ENCODE measurements at places on chromosomes 11 and 22.

- no peak for DNase-seq
Measured at GRCh38 chr11:34432822-34433221, 5.9 kb upstream of the CAT start.

GRCh38 chr22:36435516-36436415 is 45.7 kb downstream of the TXN2 start:
- DNase-seq: no peak

DNA sequence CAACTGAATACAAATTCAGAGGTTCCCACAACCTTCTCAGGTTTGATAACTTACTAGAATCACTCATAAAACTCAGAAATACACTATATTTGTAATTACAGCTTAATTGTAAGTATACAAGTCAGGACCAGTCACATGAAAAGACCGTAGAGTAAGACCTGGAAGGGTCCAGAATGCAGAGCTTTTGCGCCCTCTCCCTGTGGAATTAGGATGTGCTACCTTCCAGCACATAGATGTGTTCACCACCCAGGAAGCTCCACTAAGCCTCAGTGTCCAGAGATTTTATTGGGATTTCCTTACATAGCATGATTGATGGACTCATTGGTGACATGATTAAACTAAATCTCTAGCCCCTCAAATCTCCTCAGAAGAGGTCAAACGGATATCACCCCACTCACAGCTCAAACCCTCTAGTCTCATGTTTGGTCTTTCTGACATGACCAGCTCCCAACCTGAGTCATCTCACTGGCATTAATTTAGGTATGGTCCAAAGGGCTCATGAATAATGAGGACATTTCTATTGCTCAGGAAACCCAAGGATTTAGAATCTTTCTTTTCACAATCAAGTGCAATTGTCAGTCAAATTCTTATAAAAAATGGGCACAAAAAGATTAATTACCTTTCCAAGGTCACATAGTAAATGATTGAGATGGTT is 77.2 kb upstream of the UBASH3B start:
- DNase-seq: no peak

DNA sequence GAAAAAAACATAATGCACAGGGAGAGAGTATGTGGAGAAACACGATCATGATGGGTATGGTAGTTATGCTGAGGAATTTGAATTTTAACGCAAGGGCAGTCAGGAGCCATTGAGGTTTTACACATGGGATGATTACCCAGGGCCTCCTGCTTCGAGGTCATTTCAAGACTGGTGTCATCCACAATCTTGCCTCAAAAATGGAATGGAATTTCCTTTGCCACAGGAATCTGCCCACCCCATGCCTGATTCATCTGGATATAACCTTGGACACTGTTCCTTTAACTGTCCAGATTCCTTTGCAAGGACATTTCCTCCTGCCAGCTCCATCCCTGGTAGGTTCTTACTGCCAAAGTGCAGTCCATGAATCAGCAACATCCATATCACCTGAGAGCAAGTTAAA is 655.9 kb upstream of the TENM4 start:
- peak; percentile 66 for DNase-seq

DNA sequence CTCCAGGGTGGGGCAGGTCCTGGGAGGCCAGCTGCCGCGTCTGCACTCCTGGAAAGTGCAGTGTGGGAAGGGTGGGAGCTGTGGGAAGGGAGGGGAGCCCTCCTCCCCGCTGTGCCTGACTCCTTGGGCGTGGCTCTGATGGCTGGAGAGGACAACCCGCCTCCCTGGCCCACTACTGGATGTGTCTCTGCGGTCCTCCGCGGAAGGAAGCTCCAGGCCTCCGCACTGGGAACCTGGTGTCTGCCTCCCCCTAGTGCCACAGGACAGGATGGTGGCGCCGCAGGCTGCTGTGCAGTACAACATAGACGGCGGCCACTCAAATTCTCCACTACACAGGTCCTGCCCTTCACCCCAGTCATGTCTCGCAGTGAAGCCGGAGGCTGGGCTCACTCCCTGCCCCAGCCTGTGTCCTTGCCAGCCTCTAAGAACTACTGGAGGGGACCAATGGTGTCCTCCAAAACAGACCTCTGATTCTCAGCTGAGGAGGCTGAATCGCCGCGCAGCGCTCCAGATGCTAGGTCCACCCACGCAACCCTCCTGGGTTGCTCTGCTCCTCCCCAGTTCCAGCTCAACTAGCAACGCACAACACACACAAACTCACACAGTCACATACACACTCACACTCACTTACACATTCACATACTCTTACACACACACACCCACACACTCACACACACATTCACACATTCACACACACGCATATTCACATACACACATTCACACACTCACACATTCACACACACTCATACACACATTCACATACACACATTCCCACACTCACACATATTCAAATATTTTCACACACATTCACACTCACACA is 12.4 kb upstream of the DSCAML1 start:
- DNase-seq: peak; percentile 8

- peak; percentile 65 for DNase-seq
Measured at GRCh38 chr22:38554281-38554680, 15.7 kb downstream of the DMC1 start.

- DNase-seq: no peak
Measured at GRCh38 chr11:128190312-128190711, 397.0 kb downstream of the ETS1 start.

DNA sequence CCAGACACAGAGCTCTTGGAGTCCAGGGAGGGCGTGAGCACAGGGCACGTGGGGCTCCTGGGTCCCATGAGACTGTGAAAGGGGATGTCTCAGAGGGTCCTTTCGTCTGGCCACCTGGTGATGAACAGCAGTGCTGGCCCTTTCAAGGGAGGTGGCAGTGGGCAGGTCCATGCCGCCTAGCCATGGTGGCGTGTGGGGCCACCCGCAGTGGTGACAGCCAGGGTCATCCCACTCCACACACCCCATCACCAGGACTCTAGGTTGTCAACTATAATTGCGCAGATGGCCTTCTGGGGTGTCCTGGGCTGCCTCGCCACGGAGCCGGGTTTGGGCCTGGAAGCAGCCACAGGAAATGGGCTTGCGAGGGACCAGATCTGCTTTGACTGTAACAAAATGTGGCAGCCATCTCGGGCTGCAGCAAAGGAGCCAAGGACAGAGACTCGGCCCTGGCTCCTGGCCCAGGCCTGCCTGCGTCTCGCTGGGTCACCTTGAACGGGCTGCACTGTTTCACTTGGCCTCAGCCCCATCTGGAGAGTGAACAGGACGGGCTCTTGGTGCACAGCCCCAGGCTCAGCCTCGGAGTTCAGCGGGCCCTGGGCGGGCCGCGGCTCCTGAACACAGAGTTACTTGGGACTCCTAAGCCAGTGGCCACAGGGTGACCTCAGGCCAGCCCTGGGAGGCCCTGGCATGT is 1350.5 kb downstream of the BRD1 start:
- DNase-seq: no peak

GRCh38 chr11:120807414-120808150 is 216.3 kb upstream of the TBCEL start:
- DNase-seq: peak; percentile 24

DNA sequence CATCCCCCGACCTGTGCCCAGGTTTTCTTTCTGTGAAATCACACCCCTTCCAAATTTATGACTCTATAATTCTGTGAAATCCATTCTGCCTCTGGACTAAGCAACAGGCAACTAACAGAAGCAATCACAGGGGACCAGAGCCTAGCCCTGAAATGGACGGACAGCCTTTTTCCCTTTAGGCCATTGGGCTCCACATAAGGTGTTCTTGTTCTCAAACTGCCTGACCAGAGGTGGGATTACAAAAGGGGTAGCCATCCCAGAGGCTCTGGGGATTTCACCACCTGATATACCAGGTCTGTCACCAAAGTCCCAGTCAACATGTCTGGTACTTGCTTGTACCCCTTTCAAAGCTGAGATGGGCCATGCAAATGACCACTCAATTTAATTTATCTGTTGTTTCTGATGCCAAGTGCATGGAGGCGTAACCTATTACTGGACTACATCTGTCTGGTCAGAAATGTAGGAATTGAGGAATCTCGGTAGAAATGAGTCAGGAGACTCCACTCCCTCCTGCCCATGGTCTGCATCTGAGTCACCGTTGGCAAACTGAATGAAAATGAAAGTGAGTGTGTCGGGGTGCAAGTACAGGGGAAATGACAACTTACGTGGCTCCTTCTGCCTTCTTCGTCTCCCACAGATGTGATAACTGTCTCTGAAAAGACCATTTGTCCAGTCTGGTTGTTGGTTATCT is 10.2 kb downstream of the DKK3 start:
- peak; percentile 81 for DNase-seq
